ENCODE measurements at places on chromosomes 2 and 18.

- no peak for DNase-seq
These were observed at the start of gene CHRNG for GRCh38 chr2:232539298-232540231. Gene CHRNG, plus strand, starts transcription at chr2:232539692. Its CDS starts 56 bp downstream, at chr2:232539748.

DNA sequence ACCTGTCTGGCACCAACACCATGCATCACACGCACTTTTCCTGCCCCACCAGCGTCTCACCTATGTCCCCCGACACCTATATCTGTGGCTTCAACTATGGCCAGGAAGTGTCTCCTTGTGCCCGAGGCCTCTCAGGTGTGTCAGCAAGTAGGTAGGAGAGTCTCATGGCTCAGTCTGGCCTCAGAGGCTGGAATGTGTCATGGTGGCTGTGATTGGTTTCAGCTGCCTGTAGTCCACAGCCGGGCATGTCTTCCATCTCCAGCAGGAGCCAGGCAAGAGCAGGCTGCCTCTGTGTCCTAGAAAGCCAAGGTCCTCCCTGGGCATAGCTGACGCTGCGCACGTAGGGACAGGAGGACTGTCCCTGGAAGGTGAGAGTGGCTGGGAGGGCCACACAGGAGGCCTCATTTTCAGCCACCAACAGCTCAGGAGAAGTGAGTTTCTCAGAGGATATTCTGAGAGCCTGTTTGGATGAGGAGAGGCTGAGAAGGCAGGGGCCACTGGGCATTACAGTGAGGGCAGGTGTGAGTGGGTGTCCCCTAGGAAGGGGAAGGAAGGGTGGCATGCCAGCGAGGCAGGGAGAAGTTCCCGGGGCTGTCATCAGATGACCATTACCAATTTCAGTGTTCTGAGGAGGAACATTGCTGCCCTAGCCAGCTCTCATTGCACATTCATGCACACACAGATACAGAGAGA is 47.2 kb downstream of the SDC1 start:
- no peak for DNase-seq

DNA sequence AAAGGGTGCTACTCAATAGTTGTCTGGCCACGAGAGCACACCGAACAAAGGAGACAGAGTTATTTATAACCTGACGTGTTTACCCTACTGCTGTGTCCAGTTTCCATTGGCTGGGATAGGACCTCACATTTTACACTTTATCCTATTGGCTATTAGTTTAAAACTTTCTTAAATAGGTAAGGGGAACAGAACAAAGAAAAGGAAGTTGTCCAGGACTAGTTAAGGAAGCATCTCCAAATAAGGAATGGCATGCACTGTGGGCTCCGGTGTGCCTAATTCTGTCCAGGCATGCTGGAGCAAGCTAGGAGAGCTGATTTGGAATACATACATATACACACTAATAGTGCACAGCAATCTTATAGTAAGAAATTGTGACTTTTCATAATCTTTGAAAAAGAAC is 72.2 kb downstream of the CAB39 start:
- DNase-seq = no peak

DNA sequence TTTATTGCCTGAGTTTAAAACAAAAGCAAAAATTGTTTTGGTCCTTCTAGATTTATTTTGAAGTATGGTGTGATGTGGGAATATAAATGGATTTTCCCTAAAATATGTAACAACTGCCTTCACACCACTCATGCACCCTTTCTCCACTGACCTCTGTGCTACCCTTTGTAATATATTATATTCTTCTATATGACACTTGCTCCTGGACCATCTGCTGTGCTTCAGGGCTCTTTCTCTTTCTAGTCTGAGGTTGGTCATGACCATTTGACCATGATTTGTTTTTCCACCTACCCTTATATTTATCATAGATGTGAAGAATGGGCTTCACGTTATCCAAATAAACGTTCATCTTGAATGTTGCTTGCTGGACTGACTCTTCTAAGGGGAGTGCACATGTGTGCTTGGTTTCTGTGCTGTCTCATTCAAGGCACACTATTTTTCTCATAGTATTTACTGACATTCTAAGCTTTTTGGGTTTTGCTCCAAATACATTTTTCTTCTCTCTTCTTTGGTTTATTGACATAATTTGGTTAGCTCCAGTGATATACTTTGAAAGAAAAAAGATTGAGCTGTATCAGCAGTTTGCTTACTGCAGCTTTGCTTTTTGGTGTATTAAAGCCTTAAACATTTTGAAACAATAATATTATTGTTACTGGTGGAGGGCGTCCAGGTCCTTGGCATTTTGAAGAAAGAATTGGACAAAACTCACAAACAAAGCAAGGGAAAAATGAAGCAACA is 61.8 kb downstream of the VWA3B start:
- DNase-seq = no peak

- no peak for DNase-seq
These were observed 2.5 kb upstream of the POMC start for GRCh38 chr2:25170888-25171287.

- DNase-seq = no peak
These were observed 222.8 kb downstream of the SOX11 start for GRCh38 chr2:5914811-5915611.

DNA sequence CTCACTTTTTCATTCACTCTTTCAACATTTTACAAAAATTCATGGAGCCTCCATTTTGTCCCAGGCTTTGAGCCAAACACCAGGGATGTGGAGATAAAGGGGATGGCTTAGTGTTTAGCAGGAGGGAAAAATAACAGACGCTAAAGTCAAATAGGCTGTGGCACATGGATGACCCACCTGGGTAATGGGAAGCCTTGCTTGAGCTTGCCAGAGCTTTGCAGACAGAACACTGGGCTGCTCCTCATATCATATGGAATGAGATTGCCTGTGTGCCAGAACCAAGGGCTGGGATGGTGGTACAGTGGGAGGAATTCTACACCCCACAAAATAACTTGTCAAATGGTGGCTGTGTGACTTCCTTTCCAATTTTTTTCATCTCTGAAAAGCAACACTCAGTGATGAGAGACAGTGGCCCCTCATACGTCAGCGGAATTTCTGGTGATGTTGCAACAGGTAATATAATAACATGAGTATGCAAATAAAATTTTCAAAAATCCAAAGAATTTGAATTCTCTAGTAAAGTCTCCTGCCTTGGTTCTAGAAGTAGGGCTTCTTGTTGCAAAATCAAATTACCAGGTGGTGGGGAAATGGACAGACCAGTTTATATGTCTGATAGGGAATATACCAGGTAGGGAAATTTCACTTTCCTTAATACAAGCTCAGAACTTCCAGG is 252.9 kb downstream of the CLIP4 start:
- DNase-seq = no peak

GRCh38 chr2:1134629-1135028 is 184.0 kb downstream of the SNTG2 start:
- no peak for DNase-seq

DNA sequence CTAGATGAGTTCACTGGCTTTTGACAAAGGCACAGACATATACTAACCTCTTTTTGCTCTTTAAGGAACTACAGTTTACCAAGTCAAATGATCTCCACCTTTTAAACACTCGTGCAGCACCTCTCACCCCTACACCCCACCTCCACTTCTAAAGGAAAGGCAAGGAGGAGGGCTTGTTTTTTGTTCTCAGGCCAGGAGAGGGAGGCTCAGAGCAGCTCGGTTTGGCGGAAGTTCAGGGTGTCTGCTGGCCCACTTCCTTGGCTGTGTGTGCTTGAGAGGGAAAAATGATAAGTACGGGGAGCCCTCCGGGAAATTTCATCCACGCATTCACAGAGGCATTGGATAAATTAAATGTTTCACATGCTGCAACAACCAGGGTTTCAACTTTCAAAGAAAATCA is 667.9 kb downstream of the BCL11A start:
- no peak for DNase-seq
